ENCODE measurements at places on chromosomes 1 and 21. TPM values are rescaled to one million over a fixed set of nuclear protein-coding genes. Genes with fewer than 3 reads are reported as not detected.

SEMA6C gene
- 12.3 TPM for total RNA-seq

LYPD8 gene
- total RNA-seq, result not detected

TCHH gene
- not detected for total RNA-seq

SPAG17 gene
- 0.37 TPM for total RNA-seq

GBP1 gene
- not detected for total RNA-seq

TNFRSF18 gene
- total RNA-seq, result 1.9 TPM

DIRAS3 gene
- total RNA-seq, result not detected

PIP5K1A gene
- 94.6 TPM for total RNA-seq

NBPF6 gene
- total RNA-seq, result not detected

S100A2 gene
- 0.92 TPM for total RNA-seq

ZBTB8B gene
- total RNA-seq, result 1.9 TPM

AUNIP gene
- total RNA-seq, result 22.2 TPM

KCNJ9 gene
- 0.09 TPM for total RNA-seq

OR2L8 gene
- total RNA-seq, result 0.24 TPM

EVA1B gene
- 5.5 TPM for total RNA-seq

ZNF683 gene
- not detected for total RNA-seq

BMP8B gene
- 0.42 TPM for total RNA-seq

ETNK2 gene
- total RNA-seq, result 18.6 TPM

NFIA gene
- total RNA-seq, result 0.35 TPM

C1QB gene
- total RNA-seq, result not detected

MPL gene
- total RNA-seq, result not detected

KCNK2 gene
- total RNA-seq, result 0.44 TPM

SERPINC1 gene
- not detected for total RNA-seq

NBPF10 gene
- total RNA-seq, result 0.50 TPM

SH2D5 gene
- total RNA-seq, result 7.2 TPM

OLFML3 gene
- total RNA-seq, result 171 TPM

OSCP1 gene
- total RNA-seq, result 3.2 TPM

TRABD2B gene
- total RNA-seq, result 2.3 TPM

RHD gene
- total RNA-seq, result 1.6 TPM

TMEM167B gene
- total RNA-seq, result 13.9 TPM

LCE1E gene
- total RNA-seq, result not detected

DNAJB4 gene
- 8.1 TPM for total RNA-seq

SPSB1 gene
- 2.7 TPM for total RNA-seq

PTPRU gene
- 45.5 TPM for total RNA-seq

IGSF5 gene
- 2.1 TPM for total RNA-seq

PRDM16 gene
- 0.70 TPM for total RNA-seq

TTC22 gene
- 0.59 TPM for total RNA-seq

CFAP141 gene
- total RNA-seq, result not detected

Data from H9 (cell line).